ENCODE measurements at places on chromosomes 12 and 14. TPM values are rescaled to one million over a fixed set of nuclear protein-coding genes. Genes with fewer than 3 reads are reported as not detected.

- H3K4me3 ChIP-seq, result no peak overlapping the region
- no peak overlapping the region for H3K27ac ChIP-seq
- H3K36me3 ChIP-seq, result no peaks in the 10 kb centered on the region
- no peaks in the 10 kb centered on the region for H3K4me1 ChIP-seq
- H3K27me3 ChIP-seq, result no peaks in the 10 kb centered on the region
Measured at GRCh38 chr12:2301531-2302461, 249.0 kb downstream of the CACNA1C start.

- no peak overlapping the region for H3K27ac ChIP-seq
- H3K27me3 ChIP-seq, result no peaks in the 10 kb centered on the region
- DNase-seq, result no peak
- no peaks in the 10 kb centered on the region for H3K36me3 ChIP-seq
- H3K4me3 ChIP-seq, result no peak overlapping the region
Measured at GRCh38 chr14:80805136-80805535, 136.4 kb downstream of the CEP128 start.

- H3K4me3 ChIP-seq, result no peak overlapping the region
- DNase-seq, result peak; percentile 99
- H3K4me1 ChIP-seq, result no peaks in the 10 kb centered on the region
Measured at GRCh38 chr12:57452937-57453509, 2.1 kb upstream of the INHBE start.

- DNase-seq, result no peak
- peaks cover 16% of the 10 kb centered on the region for H3K27me3 ChIP-seq
- H3K4me1 ChIP-seq, result no peaks in the 10 kb centered on the region
- no peak overlapping the region for H3K27ac ChIP-seq
- H3K4me3 ChIP-seq, result no peak overlapping the region
Measured at GRCh38 chr12:82682851-82683261, 3.9 kb upstream of the TMTC2 start.

Gene OAS2
- total RNA-seq, result not detected

Data from endodermal cell (in vitro differentiated cells).